ENCODE measurements at places on chromosomes 13 and 19.

GRCh38 chr19:5914946-5915781, 1.1 kb downstream of the CAPS start:
- H3K4me3 ChIP-seq, result no peak overlapping the region
- peaks cover 6% of the 10 kb centered on the region for H3K4me1 ChIP-seq
- DNase-seq, result no peak
- no peak overlapping the region for H3K27ac ChIP-seq

- H3K27me3 ChIP-seq, result no peaks in the 10 kb centered on the region
- no peak for DNase-seq
- H3K4me1 ChIP-seq, result no peaks in the 10 kb centered on the region
Measured at GRCh38 chr13:94188201-94188854, 291.2 kb downstream of the DCT start.

DNA sequence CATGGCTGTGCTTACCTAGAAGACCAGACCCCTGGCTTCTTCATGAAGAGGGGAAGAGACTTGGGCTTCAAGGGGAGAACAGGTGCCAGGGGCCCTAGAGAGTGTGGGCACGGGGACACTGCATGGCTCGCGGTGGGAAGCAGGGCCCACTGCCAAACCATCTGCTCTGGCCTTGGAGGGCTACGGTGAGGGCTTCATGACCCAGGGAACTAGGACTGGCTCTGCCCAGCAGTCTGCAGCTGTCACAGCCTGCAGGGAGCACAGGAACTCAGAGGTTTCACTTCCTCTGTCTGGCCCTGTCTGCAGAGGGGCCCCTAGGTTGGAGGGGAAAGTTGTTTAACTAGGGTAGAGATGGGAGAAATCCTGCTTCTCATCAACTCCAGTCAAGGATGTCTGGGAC, 4.3 kb downstream of the ERCC1 start:
- no peaks in the 10 kb centered on the region for H3K27me3 ChIP-seq
- DNase-seq, result peak; percentile 75
- H3K4me1 ChIP-seq, result no peaks in the 10 kb centered on the region
- H3K36me3 ChIP-seq, result no peaks in the 10 kb centered on the region

- DNase-seq, result no peak
- H3K4me3 ChIP-seq, result no peak overlapping the region
- H3K4me1 ChIP-seq, result no peaks in the 10 kb centered on the region
- no peak overlapping the region for H3K27ac ChIP-seq
Measured at GRCh38 chr19:522726-523125, 8.8 kb upstream of the CDC34 start.

DNA sequence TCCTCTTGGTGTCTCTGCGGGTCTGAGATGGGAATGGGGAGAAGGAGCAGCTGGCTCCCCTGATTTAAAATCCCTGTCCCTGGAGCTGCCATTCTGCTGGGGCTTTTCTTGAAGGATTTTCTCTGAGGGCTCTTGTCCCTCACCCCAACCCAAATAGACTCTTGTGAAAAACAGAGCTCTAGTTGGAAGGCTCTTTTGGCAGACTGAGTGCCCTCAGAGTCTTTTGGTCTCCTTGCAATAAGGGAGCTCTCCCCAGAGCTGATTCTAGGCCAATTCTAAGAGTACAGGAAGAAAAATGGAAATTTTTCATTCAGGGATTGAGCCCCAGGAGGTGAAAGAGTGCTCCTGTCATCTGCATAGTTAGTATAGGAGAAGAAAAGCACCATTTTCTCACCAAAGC, 238.3 kb downstream of the COG6 start:
- no peak for DNase-seq
- H3K4me3 ChIP-seq, result no peak overlapping the region
- no peak overlapping the region for H3K27ac ChIP-seq
- no peaks in the 10 kb centered on the region for H3K27me3 ChIP-seq
- H3K4me1 ChIP-seq, result no peaks in the 10 kb centered on the region

DNA sequence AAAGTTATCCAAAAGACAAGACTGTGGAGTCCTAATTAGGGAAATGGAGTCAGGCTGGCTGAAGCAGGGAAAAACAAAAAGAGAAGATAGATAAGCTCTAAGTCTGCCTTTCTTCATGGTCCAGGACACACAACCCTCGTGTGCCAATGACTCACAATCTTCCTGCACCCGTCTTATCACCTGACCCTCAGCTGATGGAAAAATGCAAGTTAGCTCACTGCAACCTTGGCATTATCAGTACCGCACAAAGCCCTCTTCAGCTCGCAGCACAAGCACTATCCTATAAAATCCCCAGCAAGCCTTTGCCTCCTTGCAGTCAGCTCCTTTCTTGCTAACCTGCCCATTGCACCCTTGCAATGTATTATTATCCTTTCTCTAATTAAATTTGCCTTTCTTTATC, 4.3 kb downstream of the OR7A5 start:
- no peak overlapping the region for H3K4me3 ChIP-seq
- H3K27me3 ChIP-seq, result no peaks in the 10 kb centered on the region
- no peak for DNase-seq

- no peaks in the 10 kb centered on the region for H3K27me3 ChIP-seq
- H3K27ac ChIP-seq, result no peak overlapping the region
- no peaks in the 10 kb centered on the region for H3K36me3 ChIP-seq
- no peak overlapping the region for H3K4me3 ChIP-seq
- H3K4me1 ChIP-seq, result no peaks in the 10 kb centered on the region
- no peak for DNase-seq
Measured at GRCh38 chr13:51925865-51926527, 64.2 kb downstream of the CCDC70 start.

DNA sequence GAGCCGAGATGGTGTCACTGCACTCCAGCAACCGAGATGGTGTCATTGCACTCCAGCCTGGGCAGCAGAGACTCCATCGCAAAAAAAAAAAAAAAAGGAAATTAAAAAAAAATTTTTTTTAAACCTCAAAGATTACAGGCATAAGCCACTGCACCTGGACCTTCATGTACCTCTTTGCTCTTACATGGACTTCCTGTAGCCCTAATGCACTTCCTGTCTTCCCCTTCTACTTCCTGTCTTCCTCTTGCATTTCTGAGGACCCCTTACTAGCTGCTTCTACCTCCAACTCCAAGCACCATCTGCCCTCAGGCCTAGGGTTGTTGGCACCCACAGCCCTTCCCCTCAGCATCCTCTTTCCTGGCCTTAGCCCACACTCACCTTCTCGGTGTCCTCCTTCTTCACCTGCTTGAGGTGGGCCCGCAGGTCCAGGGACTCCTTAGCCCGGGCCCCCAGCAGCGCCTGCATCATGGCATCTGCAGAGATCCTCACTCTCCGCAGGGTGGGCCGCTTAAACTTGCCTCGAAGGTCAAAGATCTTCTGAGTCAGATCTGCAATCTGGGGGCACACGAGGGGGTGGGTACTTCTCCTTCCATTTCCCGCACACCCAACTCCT, 3.8 kb downstream of the TNNI3 start:
- peaks cover 14% of the 10 kb centered on the region for H3K27me3 ChIP-seq
- DNase-seq, result no peak
- peaks cover 12% of the 10 kb centered on the region for H3K4me1 ChIP-seq
- no peak overlapping the region for H3K27ac ChIP-seq

DNA sequence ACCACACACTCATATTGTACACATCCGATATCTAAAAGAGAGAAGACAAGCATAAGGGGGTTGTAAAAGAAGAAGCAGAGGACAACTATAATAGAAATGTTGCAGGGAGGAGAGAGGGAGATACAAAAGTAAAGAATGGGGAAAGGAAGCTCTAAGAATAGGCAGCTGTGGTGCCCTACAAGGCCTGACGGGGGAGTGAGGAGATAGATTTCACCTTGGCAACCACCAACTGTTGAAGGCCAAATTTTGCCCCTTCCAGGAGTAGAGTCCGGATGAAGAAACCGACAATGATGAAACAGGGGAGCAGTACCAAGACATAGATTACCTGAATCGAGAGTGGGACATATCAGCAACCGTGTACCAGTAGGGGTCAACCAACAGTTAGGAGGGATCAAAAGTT, 15.9 kb downstream of the SLC6A16 start:
- no peak overlapping the region for H3K4me3 ChIP-seq
- no peak for DNase-seq
- H3K36me3 ChIP-seq, result no peaks in the 10 kb centered on the region
- H3K27me3 ChIP-seq, result no peaks in the 10 kb centered on the region

DNA sequence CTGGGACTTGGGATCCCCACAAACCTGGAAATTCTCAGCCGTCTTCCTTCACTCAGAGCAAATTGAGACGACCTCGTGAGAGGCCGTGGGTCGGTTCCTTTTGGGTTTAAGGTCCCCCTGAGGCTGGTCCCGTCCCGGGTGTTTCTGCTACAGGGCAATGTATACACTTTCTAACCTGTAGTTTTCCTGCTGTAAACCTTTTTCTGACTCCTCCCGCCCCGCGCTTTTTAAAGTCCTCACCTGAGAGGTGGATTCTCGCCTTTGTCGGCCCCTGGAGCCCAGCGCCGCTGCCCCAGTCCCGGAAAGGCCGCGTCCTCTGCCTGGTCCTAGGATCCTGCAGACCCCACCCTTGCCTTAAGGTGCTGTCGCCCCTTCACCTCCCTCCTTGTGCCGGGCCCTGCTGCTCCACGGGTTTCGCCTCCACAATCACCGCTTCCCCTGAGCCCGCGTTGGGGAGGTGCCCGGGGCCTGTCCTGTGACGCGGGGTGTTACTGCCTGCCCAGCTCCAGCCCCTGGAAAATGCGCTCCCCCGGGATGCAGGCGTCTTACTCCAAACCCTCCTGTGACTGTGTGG, 391 bp downstream of the ZNF761 start:
- no peaks in the 10 kb centered on the region for H3K4me1 ChIP-seq
- H3K4me3 ChIP-seq, result peak overlapping the region; percentile 63
- DNase-seq, result no peak
- no peaks in the 10 kb centered on the region for H3K27me3 ChIP-seq
- H3K27ac ChIP-seq, result peak overlapping the region; percentile 79

- no peaks in the 10 kb centered on the region for H3K36me3 ChIP-seq
- H3K4me1 ChIP-seq, result no peaks in the 10 kb centered on the region
- peak overlapping the region; percentile 100 for H3K27ac ChIP-seq
- H3K27me3 ChIP-seq, result no peaks in the 10 kb centered on the region
Measured at GRCh38 chr13:51801631-51802099, 2.3 kb downstream of the DHRS12 start.
